Calu3 (cell line): ENCODE measurements at places on chromosomes 13 and 19. TPM values are rescaled to one million over a fixed set of nuclear protein-coding genes. Genes with fewer than 3 reads are reported as not detected.
A peak's percentile ranks its signal among the peaks of the same experiment; 100 is the strongest.

- no peak for DNase-seq
These were observed 20.1 kb downstream of the TLE2 start for GRCh38 chr19:3008994-3009393.

Gene NXNL1
- not detected in 2 replicates for total RNA-seq

GRCh38 chr19:42280815-42281145 is 11.7 kb downstream of the CIC start:
- DNase-seq, result no peak

- no peak for DNase-seq
These were observed 61.6 kb downstream of the ANKRD10 start for GRCh38 chr13:110853235-110853721.

GRCh38 chr13:99403458-99403971 is 96.3 kb upstream of the GPR183 start:
- peak; percentile 30 for DNase-seq

DNA sequence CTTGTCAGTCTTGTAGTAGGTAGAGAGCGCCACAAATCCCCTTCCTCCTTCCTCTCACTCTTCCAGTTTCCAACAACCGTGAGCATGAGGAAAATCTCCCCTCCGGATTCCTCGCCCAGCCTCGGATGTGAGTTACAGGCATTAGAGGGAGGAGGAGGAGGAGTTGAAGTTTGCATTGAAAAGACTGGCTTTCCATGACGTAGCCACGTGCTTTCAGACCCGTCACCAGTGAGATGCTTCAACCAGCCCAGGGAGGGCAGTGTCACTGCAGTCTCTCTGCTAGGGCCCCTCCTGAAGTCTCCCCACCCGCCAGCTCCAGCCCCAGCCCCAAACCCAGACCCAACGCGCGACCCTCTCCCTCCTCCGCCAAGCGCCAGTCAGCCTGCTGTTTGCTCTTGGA is 442 bp upstream of the FGF14 start:
- no peak for DNase-seq

Gene IFNL1
- 1.0 and 1.1 TPM in 2 replicates for total RNA-seq

GRCh38 chr13:38664906-38665305 is 22.0 kb upstream of the FREM2 start:
- no peak for DNase-seq

Gene FFAR3
- total RNA-seq, result not detected in 2 replicates

DNA sequence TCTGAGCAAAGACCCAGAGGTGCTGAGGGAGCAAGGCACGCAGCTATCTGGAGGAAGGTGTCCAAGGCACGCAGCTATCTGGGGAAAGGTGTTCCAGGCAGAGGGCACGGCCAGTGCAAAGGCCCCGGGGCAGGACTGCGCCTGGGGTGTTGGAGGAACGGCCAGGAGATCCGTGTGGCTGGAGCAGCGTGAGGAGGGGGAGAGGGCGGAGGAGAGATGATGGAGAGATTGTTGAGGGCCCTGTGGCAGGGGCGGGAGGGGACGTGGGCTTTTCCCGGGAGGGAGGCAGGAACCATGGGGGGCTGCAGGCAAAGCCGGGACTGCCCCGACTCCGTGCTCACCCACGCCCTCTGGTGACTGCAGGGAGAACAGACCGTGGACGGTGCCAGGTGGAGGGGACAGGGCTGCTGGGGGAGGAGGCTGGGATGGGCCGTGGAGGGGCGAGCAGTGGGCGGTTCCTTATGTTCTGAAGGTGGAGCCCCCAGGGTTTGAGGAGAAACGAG is 13.3 kb upstream of the MISP start:
- DNase-seq, result peak; percentile 56

DNA sequence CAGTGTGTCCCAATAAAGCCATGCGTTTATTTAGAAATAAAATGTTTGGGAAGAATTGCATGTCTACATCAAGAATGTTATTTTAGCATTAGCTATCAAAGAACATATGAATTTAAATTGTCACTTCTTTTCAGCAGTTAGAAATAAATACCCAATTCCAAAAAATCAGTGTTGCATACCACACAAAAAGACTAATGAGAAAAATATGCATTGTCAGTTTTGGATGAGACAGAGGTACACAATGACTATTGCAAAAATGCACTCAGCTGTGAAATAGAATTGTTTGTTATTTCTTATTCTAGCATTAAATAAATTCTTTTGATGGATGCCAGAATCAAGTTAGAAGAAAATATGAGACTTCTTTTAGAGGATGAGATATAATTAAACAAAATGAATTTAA is 833.9 kb downstream of the SLITRK1 start:
- no peak for DNase-seq

GRCh38 chr19:54877471-54877870 is 3.4 kb downstream of the FCAR start:
- no peak for DNase-seq

DNA sequence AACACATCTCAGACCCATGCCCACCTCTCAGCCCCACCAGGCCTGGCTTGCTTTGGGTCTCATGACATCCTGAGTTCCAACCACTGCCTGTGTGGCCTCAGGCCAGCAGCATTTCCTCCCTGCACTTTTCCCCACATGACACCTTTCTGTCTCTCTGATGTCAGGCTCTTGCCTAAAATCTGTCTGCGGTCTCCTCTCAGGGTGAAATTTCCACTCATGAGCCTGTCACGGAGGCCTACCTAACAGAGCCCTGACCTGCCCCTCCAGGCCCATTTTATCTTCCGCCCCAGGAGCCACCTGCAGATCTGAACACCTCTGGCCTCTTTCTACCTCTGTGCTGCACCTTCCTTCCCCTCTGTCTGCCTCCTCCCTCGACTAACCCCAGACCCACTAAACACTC is 93.5 kb downstream of the ZDHHC20 start:
- DNase-seq, result no peak

DNA sequence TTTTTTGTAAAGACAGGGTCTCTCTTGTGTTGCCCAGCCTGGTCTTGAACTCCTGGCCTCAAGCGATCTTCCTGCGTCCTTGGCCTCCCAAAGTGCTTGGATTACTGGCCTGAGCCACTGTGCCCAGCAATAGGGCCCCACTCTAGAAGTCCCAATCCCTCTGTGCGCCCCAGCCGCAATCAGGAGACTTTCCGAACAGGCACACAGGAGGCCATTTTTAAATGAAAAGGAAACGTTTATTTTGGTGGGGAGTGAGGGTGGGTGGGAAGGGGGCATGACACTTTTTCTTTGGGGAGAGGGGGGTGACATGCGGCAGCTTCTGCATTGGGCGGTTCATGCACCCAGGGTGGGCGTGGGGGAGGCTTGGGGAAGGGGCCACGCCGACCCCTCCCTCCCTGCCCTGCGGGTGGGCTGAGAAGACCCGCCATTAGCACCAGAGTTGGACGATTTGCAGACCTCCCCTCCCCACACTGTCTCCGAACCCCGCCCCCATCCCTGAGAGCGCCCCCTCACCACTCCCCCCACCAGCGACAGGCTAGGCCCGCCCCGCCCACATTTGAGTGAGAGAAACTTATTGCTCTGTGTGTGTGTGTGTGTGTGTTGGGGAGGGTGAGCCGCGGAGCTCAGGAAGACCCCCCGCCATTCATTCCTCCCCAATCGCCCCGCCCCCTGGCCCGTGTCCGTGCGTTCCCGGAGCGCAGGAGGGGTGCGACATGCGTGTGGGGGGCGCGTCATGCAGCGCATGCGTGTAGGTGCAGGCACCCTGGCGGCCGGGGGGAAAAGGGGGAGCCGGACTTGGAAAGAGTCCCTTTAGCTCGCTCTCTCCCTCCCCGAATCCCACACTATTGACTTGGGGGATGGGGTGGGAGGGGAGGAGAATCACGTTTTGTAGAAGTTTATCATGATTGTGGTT is 17.2 kb downstream of the KCNC3 start:
- no peak for DNase-seq

DNA sequence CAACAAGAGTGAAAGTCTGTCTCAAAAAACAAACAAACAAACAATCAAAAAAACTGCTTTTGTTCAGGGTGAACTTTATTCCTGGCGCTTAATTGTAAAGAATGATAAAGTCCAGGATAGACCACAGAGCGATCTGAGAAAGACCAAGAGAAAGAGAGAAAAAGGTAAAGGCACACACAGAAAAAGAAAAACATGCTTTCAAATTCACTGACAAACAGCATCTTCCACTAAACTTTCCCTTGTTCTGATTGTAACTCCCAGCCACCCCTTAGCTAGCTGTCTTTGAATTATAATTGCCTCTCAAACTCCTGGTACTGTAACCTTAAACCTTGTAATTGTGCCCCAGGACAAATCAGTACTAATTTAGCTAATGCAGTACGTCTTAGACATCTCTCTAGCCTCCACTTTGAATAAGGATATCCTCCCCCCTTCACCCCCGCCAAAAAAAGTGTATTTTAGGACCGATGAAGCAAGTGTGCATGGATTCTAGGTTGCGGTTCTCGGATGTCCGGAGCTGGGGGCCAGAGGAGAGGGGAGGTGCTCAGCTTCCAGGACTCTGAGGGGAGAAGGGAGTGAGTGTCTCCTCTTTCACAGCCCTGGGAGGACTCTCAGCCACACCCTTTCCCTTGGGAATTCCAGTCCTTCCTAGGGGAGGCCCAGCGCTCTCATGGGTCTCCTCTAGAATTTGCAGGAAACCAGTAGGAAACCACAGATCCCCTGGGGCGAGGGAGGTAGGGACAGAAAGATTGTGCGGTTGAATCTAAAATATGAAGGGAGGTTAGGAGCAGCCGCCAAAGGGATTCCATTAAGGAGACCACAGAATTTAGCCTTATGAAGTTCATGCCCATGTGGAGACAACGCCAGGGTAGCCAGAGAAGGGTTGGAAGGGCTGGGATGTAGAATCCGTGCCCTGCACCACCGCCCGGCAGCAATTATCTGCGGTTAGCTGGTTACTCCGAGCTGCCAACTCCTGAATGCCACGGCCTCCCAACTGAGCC is 19.7 kb downstream of the ZNF536 start:
- no peak for DNase-seq

DNA sequence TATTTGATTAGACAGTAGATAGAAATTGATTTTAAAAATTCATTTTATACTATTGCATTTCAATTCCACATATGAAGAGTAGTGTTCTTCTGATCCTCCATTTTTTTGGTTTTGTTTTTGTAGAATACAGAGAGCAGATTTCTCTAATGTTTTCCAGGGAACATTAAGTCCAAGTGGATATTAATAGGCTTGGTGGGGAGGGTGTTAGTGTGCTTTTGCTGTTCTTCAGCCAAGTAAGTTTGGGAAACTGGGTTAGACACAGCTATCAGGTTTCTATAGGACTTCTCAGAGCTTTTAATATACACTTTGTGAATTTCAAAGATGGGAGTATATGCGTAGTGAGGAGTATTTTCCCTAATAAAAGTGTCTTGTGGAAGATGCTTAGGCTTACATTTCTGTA is 21.8 kb downstream of the NAA16 start:
- DNase-seq, result no peak

DNA sequence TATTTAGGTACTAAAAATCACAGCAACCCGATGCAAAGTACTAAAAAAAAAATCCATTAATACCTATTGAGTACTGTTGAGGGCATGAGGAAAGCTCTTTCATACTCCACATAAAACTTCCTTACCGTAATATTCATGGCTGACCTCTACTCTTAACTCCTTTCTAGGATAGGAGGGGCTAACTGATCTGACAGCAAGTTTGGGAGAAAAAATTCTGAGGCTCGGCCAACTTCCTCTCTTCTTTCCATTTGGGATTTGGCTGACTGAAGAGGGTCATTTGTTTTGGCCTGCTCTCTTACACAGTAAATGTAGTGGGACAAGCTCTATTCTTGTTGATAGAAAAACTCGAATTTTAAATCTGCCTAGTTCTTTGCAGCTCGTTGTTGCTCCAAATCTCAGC is 9.4 kb upstream of the USPL1 start:
- DNase-seq, result no peak

DNA sequence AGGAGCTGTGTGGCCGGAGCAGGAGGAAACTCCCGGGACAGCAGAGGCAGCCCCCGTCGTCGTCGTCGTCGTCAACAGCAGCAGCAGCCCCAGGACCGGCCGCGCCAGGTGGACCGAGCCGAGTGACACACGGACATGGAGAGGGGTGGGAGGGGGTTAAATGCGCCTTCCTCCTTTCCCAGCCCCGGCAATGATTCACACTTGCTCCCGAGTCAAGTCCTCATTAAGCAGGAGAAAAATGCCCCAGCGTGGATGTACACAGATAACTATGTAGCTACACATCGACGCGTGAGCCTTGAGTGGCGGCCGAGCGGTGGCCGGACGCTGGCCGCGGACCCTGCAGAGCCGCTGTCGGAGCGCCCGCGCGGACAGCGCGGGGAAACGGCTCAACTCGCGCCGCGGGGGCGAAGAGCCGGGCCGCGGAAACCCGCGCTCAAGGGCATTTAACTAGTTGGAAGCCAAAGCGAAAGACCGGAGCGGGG is 645 bp downstream of the UBL3 start:
- peak; percentile 51 for DNase-seq

GRCh38 chr19:50562996-50563395 is 5.2 kb downstream of the LRRC4B start:
- DNase-seq, result no peak

Gene ATP8B3
- total RNA-seq, result 5.9 and 6.7 TPM in 2 replicates

DNA sequence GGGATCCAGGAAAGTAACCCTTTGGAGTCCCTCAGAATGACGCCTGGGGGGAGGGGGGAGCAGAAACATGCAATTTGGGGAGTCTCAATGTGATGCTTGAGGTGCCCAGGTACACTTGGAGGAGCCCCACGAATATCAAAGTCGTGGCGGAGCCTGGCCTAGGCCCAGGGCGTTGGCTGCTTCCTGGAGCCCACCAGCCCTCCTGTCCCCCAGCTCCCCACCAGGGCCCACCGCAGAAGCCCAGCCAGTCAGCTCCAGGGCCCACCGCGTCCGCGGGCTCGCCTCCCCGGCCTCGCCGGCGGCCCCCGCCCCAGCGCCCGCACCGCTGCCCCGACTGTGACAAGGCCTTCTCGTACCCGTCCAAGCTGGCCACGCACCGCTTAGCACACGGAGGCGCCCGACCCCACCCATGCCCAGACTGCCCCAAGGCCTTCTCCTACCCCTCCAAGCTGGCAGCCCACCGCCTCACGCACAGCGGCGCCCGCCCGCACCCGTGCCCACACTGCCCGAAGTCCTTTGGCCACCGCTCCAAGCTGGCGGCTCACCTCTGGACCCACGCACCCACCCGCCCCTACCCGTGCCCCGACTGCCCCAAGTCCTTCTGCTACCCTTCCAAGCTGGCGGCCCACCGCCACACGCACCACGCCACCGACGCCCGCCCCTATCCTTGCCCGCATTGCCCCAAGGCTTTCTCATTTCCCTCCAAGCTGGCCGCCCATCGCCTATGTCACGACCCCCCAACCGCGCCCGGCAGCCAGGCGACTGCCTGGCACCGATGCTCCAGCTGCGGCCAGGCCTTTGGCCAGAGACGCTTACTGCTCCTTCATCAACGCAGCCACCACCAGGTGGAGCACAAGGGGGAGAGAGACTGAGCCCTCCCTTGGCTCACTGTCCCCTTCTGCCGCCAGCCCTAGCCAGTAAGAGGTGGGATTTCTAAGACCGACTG is 2.1 kb downstream of the ZNF575 start:
- peak; percentile 37 for DNase-seq

DNA sequence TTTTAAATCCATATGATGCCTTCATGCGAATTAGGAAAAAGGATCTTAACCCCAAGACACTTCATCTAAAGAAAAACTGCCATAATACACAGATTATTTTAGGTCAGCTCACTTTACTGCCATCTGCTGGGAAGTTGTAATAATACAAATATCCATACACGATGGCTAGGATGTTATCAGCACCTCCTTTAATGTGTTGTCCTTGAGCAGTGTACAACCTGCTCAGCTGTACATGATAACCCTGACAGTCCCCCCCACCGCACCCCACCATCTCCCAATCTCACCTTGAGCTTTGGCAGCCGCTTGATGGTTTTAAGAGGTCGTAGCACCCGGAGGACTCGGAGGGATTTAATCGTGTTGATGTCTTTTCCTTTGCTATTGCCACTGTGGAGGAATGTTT is 112.2 kb downstream of the IER2 start:
- DNase-seq, result no peak

- DNase-seq, result peak; percentile 47
These were observed 8.7 kb upstream of the ATP12A start for GRCh38 chr13:24671386-24672113.

- DNase-seq, result peak; percentile 35
These were observed 10.6 kb downstream of the FZR1 start for GRCh38 chr19:3516675-3517207.
